ENCODE measurements at places on chromosomes 5 and 9.

DNA sequence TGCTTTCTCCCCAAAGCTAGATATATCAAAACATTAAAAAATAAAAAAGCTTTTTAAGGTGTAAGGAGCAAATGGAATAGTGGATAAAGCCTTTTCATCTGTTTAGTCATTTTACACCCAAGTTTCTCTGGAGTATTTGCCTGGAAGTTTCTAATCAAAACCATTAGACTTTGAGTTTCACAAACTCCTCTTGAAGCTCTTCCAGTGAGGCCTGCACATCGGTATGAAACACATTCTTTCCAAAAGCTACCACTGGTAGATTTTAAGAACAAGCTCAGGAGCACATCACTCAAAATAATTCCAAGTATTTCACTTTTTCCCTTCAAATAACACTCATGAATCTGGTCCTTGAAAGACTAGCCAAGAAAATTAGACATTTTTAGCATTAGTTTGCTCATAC, 5.7 kb downstream of the TRIM52 start:
- no peak for DNase-seq

DNA sequence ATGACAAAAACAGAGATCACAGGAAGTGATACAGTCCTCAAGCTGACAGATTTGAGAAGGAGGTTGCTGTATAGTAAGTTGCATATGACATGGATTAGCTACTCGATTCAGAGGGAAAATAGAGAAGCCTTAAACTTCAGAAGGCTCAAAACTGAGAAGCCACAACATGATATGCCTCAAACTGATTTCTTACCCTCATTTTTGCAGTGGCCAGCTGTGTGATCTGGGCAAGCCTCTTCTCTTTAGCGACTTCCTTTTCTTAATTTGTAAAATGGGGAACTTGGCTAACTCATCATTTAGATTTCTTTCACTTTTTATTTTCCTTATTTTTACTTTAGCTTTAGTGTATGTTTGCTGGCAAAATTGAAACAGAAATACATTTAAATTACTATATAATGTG, 421.1 kb downstream of the KIF4B start:
- DNase-seq, result no peak

DNA sequence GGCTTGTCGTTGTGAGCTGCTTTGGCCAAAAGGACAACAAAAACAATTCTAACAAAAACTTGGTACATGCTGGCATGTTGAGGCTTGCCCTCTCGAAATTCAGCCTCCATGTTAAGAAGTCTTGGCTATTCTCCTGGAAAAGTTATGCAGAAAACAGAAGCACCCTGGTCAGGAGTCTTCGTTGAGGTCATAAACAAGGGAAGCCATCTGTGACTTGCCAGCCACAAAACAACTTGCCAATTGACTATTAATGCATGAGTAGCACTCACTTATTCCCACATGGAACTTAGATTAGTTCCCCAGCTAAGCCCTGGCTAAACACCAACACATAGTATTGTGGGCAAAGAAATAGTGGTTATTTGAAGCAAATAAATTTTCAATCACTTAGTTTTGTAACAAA, 521.0 kb upstream of the CHD1 start:
- no peak for DNase-seq

- no peak for DNase-seq
These were observed 53.7 kb downstream of the MARCHF3 start for GRCh38 chr5:126976520-126977172.

GRCh38 chr5:11955331-11955730, 51.1 kb upstream of the CTNND2 start:
- DNase-seq, result no peak

GRCh38 chr9:111483439-111483857, 735 bp downstream of the ECPAS start:
- DNase-seq, result no peak

DNA sequence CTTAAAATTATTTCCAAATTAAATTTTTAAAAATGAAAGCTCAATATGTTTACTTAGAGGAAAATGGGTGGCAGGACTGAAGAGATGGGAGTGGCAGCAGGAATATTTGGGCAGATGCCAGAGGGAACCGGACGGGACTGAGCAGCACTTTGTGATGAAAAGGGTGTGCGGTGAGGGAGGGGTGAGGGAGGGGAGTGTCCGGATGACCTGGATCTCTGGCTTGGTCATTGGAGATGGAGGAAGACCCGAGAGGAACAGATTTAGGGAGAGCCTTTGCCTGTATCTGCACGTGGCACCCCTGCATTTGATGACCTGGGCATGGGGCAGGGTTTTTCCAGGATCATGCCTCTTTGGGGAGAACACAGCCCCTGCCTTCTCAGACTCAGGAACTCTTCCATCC, 201.1 kb upstream of the MVB12B start:
- DNase-seq, result no peak

- DNase-seq, result peak; percentile 42
These were observed 78.0 kb downstream of the ADRB2 start for GRCh38 chr5:148904440-148904839.

- no peak for DNase-seq
These were observed 14.5 kb upstream of the ANKRD55 start for GRCh38 chr5:56247592-56247991.

DNA sequence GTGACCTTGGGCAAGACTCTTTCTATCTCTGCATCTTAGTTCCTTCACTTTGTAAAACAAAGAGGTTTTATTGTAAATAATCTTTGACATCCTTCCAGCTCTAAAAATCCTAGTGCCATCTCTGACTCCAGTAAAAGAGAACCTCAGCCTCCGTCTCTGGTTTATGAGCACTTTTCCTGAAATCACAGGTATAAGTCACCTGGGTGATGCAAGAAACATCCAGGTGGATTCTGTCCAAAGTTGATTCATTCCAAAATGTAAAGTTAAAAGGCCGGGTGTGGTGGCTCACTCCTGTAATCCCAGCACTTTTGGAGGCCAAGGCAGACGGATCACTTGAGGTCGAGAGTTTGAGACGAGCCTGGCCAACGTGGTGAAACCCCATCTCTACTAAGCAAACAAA, 21.1 kb upstream of the UBAP2 start:
- DNase-seq, result no peak

DNA sequence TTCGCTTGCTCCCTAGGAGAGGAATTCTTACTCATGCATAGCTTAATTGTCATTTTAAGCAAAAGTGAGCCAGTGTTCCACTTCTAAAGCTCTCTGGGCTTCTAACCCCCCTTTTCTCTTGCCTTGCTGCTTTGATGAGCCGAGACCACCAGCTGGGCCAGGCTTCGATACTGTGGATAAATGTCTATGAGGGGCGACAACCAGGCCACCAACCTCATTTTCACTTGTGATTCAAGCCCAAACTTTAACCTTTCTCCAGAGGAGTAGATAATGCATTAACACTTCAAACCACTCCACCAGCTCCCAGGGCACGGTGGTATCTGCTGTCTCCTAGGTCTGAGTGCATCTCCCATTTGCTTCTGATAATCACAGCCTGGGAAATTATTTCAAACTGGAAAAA, 205.6 kb downstream of the PSAT1 start:
- no peak for DNase-seq

DNA sequence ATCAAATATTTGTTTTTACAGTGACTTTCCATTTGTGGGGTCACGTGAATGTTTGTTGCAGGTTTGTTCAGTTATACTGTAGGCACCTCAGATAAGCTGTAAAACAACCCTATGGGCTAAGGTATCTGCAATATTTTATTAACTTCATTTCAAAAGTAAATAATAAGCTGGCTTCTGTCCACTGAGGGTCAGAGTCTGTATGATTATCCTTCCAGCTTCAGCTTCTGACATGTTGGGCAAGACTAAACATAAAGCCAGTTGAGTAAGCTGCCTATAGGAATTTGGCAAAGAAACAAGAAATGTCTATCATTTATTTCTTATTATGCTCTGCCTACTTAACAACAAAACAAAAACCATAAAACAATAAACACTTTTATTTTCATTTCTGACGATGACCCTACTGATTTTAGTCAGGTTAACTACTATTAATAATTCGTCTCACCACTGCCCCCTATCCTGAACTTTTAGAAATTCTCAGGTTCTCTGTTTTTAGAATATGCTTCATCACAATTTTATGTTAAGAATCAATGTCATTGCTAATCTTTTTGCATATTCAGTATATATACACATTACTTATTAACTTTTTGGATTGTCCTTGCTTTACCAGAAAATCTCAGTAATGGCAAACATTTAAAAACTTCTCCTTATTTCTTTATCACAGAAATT, 413.6 kb upstream of the ADAMTSL1 start:
- no peak for DNase-seq

DNA sequence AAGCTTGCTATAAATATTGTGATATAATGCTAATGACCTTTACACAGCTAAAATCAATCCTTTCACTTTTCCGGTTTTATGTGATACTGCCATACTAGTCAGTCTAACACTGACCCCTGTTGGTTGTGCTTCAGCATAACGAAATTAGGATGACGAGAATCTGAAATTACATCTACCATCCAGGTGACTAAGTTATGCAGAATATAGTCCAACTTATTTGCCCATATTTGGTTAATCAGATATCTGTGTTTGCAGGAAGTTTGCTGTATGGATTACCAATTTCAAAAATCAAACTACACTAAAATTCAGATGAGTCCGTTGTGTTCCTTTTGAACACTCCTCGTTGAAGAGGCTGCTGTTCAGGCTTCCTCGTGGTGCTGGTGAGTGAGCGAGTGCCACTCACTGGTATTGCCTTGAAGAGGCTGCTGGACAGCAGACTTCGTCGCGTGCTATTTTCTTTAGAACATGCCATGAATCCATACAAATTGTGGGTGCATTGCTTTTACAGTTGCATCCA, 32.5 kb downstream of the TENT4A start:
- peak; percentile 61 for DNase-seq

DNA sequence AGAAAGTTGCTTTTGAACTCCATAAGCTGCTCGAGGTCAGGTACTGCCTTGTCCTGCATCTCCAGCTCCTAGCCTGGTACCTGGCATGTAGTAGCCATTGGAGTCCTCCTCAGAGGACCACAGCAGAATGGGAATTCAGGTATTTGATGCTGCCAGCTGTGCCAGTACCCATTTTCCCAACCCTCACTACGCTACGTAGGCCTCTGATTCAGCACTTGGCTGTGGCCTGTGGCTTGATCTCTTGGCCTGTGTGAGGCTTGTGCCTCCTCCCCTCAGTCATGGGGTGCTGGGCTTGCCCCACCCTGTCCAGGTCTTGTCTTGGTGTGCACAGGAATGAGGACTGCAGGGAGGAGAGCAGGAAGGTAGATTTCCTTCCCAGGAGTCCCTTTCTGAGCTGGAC, 11.8 kb downstream of the OTULIN start:
- no peak for DNase-seq

DNA sequence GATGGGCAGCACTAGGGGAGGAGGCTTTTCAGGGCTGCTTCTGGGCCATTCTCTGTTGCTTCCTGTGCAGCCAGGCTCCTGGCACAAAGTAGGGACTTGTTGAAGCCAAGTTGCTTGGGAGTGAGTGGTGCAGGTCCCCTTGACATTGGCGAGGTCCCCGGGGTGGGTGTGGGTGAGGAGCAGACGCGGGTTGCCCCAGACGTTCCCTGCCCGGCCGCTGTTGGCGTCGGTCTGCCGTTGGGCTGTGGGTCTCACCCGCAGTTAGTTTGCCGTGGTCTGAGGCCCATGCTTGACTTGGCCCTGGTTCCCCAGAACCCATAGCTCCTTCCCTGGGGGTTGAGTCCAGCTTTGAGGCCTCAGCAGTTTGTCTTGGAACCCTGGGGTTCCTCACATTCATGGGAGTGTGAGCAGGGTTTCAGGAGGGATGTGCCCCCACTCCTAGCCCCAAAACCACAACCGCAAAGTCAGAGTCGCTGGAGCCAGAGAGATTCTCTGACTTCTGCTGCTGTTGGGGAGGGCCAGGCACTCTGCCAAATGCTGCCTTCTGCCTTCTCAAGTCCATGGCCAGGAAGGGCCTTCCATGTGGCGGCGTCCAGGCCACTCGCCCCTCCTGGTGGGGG, 77.5 kb downstream of the RXRA start:
- peak; percentile 47 for DNase-seq

DNA sequence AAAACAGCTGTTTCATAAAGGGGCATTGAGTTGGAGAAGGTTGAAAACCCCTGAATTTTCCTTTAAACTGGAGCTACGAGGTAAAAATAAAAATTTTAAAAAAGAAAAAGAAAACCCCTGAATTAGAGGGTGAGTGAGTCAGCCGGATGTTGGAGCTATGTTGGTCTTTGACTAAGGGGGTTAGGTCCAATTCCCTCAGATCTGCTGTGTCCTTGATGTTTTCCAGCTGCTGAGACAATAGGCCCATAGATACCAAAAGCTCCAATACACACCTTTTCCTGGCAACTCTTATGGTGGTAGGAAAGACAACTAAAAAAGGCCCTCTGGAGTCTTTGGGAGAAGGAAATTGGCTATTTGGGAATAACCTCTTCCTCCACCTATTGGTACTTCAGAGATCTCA, 79.4 kb upstream of the SAP30L start:
- DNase-seq, result no peak

DNA sequence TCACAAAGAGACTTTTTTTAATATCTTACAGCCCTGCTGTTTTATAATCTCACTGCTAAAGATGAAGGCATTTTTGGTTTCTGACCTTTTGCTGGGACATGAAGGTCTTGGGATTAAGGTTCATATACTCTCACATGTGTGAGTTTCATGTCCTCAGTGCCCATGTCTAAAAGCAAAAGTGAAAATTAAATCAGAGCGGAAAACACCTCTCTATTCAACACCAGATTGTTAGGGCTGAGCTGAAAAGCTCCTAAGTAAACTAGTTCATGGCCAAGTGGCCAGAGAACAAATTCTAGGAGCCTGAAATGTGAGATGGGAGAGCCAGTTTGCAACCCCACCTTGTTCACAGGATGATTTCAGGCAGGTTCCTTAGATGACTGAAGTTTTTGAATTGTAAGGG, 110.9 kb downstream of the GRIA1 start:
- DNase-seq, result no peak

Data from ascending aorta (tissue), 2 donors.